Right renal pelvis (tissue), 4 donors: ENCODE measurements at places on chromosomes 5 and 9. TPM values are rescaled to one million over a fixed set of nuclear protein-coding genes. Genes with fewer than 3 reads are reported as not detected.

The C9orf43 gene
- polyA plus RNA-seq, result 0.87 TPM

The RASEF gene
- polyA plus RNA-seq, result 6.8 TPM

The ANKRD34B gene
- 0.30 TPM for polyA plus RNA-seq

The ATP10B gene
- polyA plus RNA-seq, result 0.67 TPM

The ZNF618 gene
- 40.2 TPM for polyA plus RNA-seq

The TRIM7 gene
- polyA plus RNA-seq, result 0.09 TPM

The DMRT2 gene
- 2.4 TPM for polyA plus RNA-seq

DNA sequence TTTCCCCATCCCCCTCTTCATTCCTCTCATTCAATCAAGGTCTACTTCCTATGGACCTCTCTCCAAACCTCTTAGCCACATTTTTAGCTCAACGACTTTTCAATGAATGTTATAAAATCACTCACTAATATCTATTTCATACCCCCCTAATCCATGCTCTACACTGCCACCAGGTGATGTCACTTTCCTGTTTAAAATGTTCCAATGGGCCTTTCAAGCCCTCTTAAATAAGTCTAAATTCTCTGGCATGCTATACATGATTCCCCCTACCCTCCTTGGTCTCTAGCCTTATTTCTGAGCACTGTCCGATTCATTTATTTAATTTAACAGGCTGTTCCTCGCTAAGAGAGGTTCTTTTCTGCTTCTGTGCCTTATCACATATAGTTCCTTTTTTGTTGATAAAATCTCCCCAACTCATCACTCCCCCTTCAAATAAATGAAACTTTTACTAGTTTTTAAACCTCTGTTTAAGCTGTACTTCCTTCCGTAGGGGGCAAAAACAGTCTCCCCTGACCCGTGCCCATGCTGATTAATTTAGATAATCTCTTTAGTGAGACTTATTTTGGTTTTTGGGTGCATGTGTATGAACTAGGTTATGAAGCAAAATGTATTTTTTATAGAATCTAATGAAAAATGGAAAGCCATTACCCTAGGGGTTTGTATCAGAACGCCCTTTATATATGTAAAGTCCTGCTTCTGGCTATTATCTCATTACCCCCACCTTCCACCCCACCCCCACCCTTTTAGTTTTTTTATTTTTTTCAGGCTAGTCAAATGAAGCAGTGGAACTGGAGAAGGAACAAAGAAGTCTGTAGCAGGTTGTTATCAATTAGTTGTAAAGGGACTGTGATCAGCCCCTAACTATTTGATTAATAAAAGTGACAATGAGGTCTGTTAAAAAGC lies 9.0 kb downstream of the ABHD17B start:
- no peak for DNase-seq

DNA sequence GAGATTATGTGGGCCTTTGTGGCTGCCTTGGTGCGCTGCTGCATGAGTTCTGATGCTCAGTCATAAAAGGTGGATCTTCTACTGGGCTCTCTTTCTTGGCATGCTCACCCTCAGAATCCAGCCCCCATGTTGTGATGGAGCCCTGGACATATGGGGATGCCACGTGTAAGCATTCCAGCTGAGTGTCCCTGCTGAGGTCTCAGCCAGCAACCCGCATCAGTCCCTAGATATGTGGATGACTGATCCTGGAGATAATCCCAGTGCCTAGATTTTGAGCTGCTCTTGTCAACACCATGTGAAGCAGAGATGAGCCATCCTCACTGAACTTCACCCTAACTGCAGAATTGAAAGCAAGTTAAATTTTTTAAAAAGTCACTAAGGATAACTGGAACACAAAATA lies 390.1 kb downstream of the DMRT2 start:
- no peak for DNase-seq

- DNase-seq, result no peak
These were observed 211.6 kb upstream of the TMEM161B start for GRCh38 chr5:88480245-88480644.

DNA sequence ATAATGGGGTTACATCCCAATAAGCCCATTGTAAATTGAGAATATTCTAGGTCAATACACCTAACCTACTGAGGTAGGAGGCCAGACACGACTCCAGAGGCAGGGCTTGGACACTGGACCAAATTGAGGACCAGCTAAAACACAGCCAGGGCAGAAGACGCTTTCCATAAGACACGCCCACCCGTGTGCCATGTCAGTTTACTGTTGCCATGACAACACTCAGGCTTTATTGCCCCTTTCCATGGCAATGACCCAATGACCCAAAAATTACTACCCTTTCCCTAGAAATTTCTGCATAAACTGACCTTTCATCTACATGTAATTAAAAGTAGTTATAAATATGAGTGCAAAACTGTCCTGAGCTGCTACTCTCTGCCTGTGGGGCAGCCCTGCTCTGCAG lies 31.5 kb downstream of the SLC22A4 start:
- no peak for DNase-seq

- DNase-seq, result no peak
These were observed 205.6 kb downstream of the ZNF462 start for GRCh38 chr9:107068581-107068980.

DNA sequence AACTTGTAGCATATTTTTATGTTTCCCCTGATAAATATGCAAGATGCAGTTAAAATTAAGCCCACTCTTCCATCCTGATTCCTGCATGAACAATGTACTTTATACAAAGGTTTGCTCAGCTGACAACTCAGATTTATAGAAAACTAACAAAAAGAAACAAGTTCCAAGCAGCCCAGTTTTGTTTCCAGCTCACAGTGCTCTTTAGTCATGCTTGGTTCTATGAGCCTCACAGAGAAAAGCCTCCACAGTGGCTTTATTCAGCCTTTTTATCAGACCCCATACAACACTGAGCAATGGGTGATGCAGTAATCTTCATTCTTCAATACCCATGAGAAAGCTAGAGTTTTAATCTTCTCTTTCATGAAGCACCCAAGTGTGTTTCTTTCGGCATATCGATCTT lies 329.6 kb downstream of the SLCO4C1 start:
- no peak for DNase-seq

DNA sequence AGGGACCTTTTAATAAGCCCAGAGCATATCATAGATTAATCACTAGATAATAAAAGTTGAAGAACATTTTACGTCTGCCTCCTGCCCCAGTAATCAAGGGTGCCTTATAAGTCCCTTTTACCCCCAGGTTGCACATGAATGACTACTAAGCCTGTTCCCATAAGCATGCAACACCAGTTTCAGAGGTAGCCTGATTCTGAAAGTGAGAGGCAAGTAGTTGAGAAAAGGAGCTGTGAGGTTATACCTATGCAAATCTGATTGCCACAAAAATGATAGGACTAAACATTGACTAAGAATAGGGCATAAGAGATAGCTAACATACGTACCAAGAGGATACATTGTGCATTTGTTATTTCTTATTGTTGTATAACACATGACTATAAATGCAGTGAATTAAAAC lies 681.9 kb downstream of the ISL1 start:
- no peak for DNase-seq

GRCh38 chr5:110853267-110853666 lies 114.5 kb downstream of the SLC25A46 start:
- no peak for DNase-seq

GRCh38 chr5:100595812-100596173 lies 60.6 kb downstream of the FAM174A start:
- no peak for DNase-seq

DNA sequence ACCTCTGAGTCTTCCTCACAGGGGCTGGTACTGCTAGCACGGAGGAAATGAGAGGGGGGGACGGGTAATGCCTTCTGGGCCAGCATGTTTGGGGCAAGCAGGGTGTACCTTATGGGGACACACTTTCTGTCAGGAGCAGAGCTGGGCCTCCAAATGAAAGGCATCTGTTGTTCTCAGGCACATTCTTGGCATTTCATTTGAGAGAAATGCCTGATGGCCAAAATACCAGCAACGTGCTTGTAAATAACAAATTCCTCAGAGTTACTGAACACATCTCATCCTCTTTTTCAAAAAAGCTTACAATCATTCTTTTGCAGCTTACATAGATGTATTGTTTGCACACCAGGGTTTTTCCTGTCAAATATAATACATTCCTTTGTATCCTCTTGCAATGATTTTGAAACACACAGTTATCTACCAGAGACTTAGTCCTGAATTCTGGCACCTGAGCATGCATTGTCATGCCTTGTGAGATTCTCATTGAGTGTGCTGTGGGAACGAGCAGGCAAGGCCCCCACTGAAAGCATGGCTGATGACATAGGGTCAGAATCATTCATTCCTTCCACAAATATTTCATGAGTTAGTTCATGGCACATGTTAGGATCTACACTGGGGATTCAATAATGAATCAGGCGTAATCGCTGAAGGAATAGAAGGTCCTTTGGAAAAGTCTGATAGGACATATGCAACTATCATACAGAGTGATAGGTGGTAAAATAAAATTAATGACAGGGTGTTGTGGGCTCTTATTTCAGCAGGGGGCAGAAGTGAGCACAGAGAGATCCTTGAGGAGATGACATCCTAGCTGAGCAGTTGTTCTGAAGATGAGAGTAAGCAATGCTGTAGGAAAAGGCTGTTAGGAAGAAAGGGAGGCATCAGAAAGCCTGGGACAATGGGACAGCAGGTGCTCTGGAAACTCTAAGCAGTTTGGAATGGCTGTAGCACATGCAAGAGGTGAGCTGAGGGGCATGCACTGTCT lies 260.9 kb upstream of the TUT7 start:
- no peak for DNase-seq

GRCh38 chr5:58466939-58467338 lies 7.1 kb upstream of the PLK2 start:
- DNase-seq, result no peak

- no peak for DNase-seq
These were observed 113.3 kb upstream of the RAD23B start for GRCh38 chr9:107169796-107170195.

- DNase-seq, result no peak
These were observed 67.1 kb upstream of the SNX2 start for GRCh38 chr5:122707796-122708195.

DNA sequence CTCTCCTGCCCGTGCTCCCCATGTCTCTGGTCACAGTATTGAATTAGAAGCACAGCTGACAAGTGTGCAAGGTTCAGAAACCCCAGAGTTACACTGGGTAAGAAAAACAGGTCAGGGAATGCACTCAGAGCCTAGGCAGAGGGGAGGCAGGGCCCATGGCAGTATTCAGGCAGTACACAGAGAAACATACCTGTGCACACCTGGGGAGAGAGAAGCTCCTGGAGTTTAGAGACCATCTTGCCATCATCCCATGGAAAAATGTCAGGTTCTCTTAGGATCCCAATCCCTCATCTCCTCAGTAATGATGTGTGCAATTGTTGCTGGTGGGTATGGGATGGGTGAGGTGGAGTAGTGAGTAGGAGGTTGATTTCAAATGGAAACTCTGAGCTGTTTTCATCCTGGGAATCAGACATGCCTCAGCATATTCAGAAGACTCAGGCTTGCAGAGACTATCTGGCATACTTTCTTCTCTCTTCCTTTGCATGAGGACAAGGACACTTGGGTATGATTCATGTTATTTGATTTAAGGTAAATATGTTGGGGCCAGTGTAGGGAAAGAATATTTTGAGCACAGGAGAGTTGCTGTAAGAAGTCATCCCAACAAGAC lies 228.5 kb downstream of the ESM1 start:
- DNase-seq, result no peak

GRCh38 chr5:40321514-40321913 lies 358.2 kb upstream of the PTGER4 start:
- DNase-seq, result no peak

DNA sequence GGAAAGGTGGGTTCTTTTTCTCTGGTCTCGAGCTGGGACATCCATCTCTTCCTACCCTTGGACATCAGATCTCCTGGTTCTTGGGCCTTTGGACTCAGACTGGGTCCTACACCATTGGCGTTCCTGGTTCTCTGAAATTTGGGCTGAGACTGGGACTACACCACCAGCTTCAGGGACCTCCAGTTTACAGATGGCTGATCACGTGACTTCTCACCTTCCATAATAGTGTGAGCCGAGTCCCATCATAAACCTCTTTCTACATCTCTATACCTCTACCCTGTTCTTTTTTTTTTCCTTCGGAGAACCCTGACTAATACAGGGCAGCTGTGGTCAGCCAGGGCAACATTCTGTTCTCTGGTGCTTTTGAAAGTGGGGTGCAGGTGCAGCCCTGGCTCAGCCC lies 27.2 kb upstream of the RXRA start:
- DNase-seq, result no peak
